ENCODE measurements at places on chromosomes 3 and 15. TPM values are rescaled to one million over a fixed set of nuclear protein-coding genes. Genes with fewer than 3 reads are reported as not detected.

The CHRNA5 gene
- 6.9 TPM for total RNA-seq

The UNC13C gene
- total RNA-seq: not detected

The SOX14 gene
- total RNA-seq: not detected

The C3orf20 gene
- total RNA-seq: not detected

The DAPK2 gene
- total RNA-seq: 9.1 TPM

The TNNC1 gene
- total RNA-seq: not detected

The CPNE9 gene
- not detected for total RNA-seq

The STRIT1 gene
- total RNA-seq: not detected

The GOLGA6D gene
- total RNA-seq: not detected

The SKOR1 gene
- total RNA-seq: 0.10 TPM

The ADGRG7 gene
- not detected for total RNA-seq

The SIDT1 gene
- 0.10 TPM for total RNA-seq

The CRABP1 gene
- total RNA-seq: not detected

The NR2C2 gene
- total RNA-seq: 37.9 TPM

The NR2E3 gene
- total RNA-seq: 0.19 TPM

The GOLGA6B gene
- not detected for total RNA-seq

The GOLGA8M gene
- total RNA-seq: not detected
